Memory B cell (primary cell): ENCODE measurements at places on chromosomes 7 and 10.

- no peak for DNase-seq
These were observed 29.0 kb downstream of the PDGFA start for GRCh38 chr7:490461-491291.

GRCh38 chr7:99489235-99489634, 10.8 kb downstream of the ZNF394 start:
- DNase-seq, result no peak

DNA sequence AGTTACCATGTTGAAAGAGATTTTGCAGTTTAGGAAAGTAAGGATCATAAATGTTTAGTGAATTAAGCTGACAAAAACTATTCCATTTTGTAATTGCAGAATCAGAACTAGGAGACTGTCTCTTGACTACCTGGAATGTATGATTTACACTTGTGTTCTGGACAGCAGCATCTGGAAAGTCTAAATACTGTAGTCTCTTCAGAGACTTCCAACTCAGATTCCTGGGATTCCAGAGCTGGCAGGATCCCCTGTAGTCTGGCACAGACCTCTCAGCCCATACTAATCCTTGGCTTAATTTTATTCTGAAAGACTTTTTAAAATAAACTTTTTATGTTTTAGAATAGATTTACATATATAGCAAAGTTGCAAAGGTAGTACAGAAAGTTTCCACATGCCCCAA, 452.7 kb downstream of the DPP6 start:
- no peak for DNase-seq

DNA sequence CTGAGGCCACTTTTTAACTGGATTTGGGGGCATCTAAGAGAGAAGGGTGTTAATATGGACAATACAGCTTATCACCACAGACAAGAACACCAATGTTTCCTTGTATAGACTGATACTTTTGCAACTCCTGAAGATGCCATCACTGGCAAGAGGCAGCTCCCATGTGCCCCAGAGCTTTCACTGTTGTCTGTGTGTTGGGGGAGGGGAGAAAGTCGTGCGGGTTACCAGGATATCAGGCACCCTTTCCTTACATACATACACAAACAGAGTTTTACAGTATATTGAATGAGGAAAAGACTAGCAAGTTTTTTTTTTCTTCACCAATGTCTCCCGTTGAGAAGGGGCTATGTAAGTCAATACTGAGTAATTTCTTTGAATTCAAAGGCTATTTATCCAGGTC, 4.1 kb upstream of the DLX6 start:
- DNase-seq, result no peak

GRCh38 chr10:107899075-107899474, 734.6 kb upstream of the SORCS1 start:
- no peak for DNase-seq

GRCh38 chr10:109430799-109431198, 492.5 kb downstream of the XPNPEP1 start:
- DNase-seq, result no peak

DNA sequence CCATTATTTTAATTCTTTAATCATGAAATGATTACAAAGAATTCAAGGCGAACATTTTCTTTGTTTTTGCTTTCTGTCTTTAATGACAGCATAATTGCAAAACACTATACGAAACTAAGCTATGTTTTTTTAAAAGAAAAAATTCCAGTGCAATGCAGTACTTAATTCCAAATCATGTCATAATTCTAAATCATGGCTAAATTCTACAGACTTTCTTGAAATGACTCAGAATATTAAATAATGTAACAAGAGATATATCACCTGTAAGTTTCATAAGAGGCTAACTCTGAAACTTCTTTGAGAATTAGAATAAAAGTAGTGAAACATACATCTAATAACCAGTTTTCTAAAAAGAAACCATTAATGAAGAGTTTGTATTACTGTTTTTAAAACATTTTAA, 671.6 kb downstream of the PARD3 start:
- no peak for DNase-seq
